Activated T-cell treated with anti-CD3 and anti-CD28 coated beads, Interleukin-2, amount 50 U/mL, for 72 hours (primary cell): ENCODE measurements at places on chromosomes 1 and 21. TPM values are rescaled to one million over a fixed set of nuclear protein-coding genes. Genes with fewer than 3 reads are reported as not detected.

The FCRL2 gene
- total RNA-seq: not detected

The AK5 gene
- 4.4 TPM for total RNA-seq

The PDXK gene
- 87.9 TPM for total RNA-seq

The PCSK9 gene
- not detected for total RNA-seq

The LRRC47 gene
- total RNA-seq: 37.7 TPM

The KRTAP23-1 gene
- not detected for total RNA-seq

The RGS13 gene
- total RNA-seq: not detected

The WDR64 gene
- total RNA-seq: not detected

The CCDC185 gene
- not detected for total RNA-seq

The DMRTA2 gene
- total RNA-seq: not detected

The CSRP1 gene
- 52.6 TPM for total RNA-seq

The KRTAP12-2 gene
- total RNA-seq: not detected

The SHISAL2A gene
- 9.0 TPM for total RNA-seq

The NCF2 gene
- total RNA-seq: 22.6 TPM

The PIK3R3 gene
- 0.93 TPM for total RNA-seq

The CFAP45 gene
- total RNA-seq: 2.0 TPM

The ARV1 gene
- 16.0 TPM for total RNA-seq

The MAGI3 gene
- 5.3 TPM for total RNA-seq

The AQP10 gene
- total RNA-seq: not detected

The CLDN8 gene
- total RNA-seq: not detected

The OR2L13 gene
- 0.14 TPM for total RNA-seq

The RAP1GAP gene
- 2.4 TPM for total RNA-seq

The GJA8 gene
- not detected for total RNA-seq

The FAM177B gene
- not detected for total RNA-seq

The GUCA2B gene
- total RNA-seq: not detected

The AGMAT gene
- 7.8 TPM for total RNA-seq

The SYTL1 gene
- total RNA-seq: 73.1 TPM

The PGBD2 gene
- 6.1 TPM for total RNA-seq

The MIA3 gene
- 61.5 TPM for total RNA-seq

The USP1 gene
- total RNA-seq: 74.8 TPM
